ENCODE measurements at places on chromosomes 7 and 10.
A peak's percentile ranks its signal among the peaks of the same experiment; 100 is the strongest.

GRCh38 chr7:117069379-117069778, 116.1 kb downstream of the ST7 start:
- no peak for DNase-seq

DNA sequence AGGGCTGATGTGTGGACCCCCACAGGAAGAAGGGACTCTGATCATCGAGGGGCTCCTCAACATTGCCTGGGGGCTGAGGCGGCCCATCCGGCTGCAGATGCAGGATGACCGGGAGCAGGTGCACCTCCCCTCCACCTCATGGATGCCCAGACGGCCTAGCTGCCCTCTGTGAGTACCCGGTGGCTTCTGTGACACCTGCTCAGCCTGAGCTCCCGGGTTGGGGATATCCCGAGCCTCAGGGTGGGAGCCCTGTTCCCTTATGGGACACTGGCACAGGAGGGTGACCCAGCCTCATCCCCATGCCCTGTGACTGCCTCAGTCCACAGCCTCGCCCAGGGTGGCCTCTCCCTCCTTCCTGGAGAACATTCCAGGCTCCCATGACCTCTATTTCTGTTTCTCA, 3.9 kb upstream of the DEPP1 start:
- no peak for DNase-seq

DNA sequence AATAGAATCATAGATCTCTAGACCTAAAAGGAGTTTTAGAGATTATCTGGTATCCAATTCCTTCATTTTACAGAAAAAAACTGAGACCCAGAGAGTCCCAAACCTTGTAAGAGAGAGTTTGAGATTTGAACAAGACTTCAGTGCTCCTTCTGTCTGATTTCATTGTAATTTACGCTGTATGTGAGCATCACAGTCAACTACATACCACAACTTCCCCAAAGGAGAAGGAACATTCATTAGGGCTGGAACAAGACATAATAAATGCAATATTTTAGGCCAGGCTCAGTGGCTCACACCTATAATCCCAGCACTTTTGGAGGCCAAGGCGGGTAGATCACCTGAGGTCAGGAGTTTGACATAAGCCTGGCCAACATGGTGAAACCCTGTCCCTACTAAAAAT, 17.3 kb upstream of the PRKAR2B start:
- DNase-seq, result no peak

DNA sequence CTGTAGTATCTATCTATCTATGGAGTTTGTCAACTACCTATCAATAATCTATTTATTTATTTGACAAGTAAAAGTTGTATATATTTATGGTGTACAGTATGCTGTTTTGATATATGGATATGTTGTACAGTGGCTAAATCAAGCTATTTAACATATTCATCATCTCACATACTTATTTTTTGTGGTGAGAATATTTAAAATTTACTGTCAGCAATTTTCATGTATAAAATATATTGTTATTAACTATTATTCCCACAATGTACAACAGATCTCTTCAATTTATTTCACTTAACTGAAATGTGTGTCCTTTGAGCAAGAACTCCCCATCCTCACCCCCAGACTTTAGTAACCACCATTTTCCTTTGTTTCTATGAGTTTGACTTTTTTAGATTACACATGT, 14.5 kb downstream of the AGR3 start:
- no peak for DNase-seq

GRCh38 chr7:53812135-53812534, 730.0 kb upstream of the VSTM2A start:
- DNase-seq, result no peak

DNA sequence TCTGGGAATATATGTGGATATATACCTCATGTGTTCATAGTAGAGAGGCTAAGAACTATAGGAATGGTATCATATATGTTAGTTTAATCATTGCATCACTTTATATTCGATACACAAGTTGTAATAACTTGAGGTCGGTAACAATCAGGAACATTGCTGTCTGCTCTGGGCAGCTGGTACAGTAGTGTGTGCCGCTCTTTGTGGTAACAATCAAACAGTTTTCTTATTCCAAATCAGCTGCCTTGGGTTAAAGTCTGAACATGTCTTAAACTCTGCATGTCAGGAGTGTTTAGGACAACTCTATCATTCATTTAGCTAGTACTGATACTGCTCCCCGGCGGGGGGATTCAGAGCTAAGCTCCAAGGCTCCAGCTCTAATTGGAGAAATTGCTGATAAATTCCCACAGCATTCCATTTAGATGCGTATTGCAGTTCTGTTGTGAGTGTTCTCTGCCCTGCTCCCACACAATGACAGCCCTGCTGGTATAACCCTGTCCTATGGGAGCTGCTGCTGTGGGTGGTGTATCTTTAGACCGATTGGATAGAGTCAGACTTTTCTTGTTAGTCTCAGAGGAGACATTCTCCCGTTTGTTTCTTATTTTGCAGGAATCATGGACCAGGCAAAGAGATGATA, 707.5 kb upstream of the FZD8 start:
- peak; percentile 94 for DNase-seq

- DNase-seq, result no peak
These were observed 17.9 kb upstream of the CYTH3 start for GRCh38 chr7:6290319-6290741.

- DNase-seq, result peak; percentile 47
These were observed 1.5 kb downstream of the IPMK start for GRCh38 chr10:58266003-58266825.

DNA sequence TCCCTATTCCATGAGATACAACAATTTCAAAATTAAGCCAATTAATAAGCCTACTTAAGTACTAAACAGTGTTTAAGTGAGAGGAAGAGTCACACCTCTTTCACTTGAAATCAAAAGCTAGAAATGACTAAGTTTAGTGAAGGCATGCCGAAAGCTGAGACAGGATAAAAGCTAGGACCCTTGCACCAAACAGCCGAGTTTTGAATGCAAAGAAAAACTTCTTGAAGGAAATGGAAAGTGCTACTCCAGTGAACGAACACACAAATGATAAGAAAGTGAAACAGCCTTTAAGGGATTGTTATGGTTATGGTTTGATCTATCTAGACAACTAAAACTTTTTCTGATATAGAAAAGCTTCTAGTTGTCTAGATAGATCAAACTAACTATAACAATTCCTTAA, 135.4 kb upstream of the KMT2E start:
- DNase-seq, result no peak

- DNase-seq, result peak; percentile 94
These were observed 30.6 kb upstream of the PFKFB3 start for GRCh38 chr10:6171881-6172695.

DNA sequence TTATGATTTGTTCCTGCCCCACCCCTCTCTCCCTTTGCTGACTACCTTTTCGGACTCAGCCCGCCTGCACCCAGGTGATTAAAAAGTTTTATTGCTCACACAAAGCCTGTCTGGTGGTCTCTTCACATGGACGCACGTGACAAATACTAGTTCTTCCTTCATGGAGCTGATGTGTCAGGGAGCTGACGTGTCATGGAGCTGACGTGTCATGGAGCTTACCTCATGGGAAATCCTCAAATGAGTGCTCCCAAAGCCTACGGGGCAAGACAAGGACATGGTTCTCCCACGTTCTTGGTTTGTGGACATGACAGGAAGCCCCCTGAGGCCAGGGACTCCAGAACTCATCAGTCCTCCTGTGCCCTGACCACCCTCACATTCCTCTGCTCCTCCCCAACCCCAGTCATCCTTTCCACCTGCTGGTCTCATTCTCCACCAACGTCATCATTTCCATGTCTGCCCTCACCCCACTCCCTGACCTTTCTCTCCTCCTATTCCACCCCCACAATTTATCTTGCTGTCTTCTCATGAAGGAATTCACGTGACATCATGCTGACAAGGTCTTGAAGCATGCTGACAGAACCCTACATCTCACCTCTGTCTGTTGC, 261.3 kb downstream of the TCERG1L start:
- DNase-seq, result no peak

GRCh38 chr7:28137463-28137862, 43.1 kb downstream of the JAZF1 start:
- peak; percentile 71 for DNase-seq

DNA sequence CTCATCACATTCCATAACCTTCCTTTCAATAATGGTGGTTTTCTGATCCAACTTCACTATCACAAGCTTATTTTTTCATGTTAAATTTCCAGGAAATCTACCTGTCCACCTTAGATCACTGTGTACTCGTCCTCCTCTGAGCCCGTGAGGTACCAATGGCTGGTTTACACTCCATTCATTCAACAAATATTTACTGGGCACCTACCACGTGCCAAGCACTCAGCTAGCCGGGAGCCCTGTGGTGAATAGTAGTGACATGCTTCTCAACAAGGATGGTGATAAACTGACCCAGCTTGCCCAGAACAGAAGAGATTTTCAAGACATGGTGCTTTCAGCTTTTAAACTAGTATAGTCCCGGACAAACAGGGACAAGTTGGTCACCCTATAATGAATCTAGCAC, 98.2 kb downstream of the FAM204A start:
- DNase-seq, result no peak

Data from fibroblast of skin of abdomen (primary cell).